ENCODE measurements at places on chromosomes 5 and 9. TPM values are rescaled to one million over a fixed set of nuclear protein-coding genes. Genes with fewer than 3 reads are reported as not detected.
A peak's percentile ranks its signal among the peaks of the same experiment; 100 is the strongest.

Gene GFI1B
- 0.12 TPM for total RNA-seq

Gene CHSY3
- 1.9 TPM for total RNA-seq

Gene SPATA9
- 0.21 TPM for total RNA-seq

Gene ITK
- 1.6 TPM for total RNA-seq

Gene INSYN2B
- 1.1 TPM for total RNA-seq

Gene HAVCR1
- total RNA-seq: 0.21 TPM

Gene F12
- total RNA-seq: 0.27 TPM

DNA sequence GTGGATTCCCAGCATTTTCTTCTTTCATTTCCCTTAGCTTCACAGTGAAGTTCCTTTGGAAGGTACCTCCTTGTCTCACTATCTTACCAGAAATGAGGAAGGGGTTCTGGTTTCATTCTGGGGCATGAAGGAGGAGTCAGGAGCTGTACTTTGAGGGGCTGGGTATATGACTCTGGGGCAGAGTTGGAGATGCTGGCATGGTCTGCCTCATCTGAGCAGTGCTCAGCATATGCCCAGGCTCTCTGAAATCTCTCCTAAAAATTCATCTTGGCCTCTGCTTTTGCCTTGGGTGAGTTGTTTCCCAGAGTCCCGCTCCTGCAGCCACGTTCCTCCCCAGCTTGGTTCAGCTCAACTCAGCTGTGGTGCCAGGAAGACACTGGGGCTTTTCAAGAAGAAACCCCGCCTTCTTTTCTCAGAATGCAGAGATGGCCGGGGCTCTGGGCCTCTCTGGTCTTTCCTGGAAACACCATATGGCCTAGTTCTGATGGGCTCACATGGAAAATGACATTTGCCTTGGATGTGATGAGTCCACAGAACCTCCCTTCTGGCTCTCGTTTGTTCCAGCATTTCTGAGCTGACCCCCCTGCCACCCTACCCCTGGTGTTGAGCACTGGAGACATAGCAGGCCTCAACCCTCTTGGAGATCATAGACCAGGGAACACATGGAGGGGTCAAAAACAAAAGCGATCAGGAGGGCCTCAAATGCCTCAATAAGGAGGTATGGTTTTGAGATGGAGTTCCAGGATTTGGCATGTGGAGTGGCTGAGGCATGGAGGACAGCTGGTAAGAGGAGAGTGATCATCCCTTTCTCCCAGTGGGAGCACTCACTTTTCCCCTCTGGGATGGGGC, 12.0 kb upstream of the TGFBR1 start:
- DNase-seq: no peak

DNA sequence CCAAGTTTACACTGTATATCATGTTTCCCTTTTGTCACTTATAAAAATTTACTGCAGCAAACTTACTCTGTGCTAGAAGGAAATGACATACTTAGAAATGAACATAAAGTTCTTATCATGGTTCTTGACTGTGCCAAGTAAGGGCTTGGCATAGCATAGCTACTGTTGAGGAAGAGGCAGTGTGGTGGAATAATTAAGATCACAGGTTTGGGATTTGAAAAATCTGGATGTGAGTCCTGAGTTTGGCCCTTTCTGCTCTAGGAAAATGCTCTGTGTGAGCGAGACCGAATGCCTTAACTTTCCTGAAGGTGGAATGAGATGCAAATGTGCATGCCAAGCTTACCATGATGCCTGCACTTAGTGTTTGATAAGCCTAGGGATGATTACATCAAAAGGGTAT, 99.5 kb downstream of the INSYN2B start:
- no peak for DNase-seq

- no peak for DNase-seq
These were observed at the start of gene WNK2 for GRCh38 chr9:93183663-93184431. Gene WNK2, plus strand, starts transcription at chr9:93184139. Its CDS starts 791 bp downstream, at chr9:93184930.

DNA sequence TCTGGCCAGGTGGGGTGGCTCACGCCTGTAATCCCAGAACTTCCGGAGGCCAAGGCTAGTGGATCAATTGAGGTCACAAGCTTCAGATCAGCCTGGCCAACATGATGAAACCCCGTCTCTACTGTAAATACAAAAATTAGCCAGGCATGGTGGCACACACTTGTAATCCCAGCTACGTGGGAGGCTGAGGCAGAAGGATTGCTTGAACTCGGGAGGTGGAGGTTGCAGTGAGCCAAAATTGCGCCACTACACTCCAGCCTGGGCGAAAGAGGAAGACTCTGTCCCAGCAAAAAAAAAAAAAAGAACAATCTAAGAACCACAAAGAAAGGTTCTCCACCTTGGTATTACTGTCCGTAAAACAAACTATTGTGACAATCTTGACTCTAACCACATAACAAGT, 9.7 kb downstream of the MYO10 start:
- no peak for DNase-seq

DNA sequence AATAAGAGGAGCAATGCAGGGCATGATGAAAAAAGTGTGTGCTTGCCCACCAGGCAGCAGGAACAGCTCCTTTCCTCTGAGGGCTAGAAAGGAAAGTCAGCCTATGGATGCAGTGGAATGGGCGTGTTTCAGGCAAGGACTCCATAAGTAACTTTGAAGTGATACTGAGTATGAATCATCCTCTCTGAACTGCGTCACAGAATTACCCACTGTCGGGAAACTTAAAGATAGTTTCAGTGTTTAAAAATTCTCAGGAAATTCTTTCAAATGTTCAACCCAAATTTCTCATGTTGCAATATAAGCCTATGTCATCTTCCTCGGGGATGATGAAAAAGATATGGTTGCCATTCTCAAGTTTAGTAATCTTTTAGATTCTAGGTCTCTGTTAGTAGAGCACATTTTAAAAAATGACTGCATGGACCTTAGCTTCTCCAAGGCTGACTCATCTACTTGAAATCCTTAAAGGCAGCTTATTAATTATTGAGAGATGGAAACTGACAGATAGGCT, 27.7 kb downstream of the PTCD2 start:
- no peak for DNase-seq

DNA sequence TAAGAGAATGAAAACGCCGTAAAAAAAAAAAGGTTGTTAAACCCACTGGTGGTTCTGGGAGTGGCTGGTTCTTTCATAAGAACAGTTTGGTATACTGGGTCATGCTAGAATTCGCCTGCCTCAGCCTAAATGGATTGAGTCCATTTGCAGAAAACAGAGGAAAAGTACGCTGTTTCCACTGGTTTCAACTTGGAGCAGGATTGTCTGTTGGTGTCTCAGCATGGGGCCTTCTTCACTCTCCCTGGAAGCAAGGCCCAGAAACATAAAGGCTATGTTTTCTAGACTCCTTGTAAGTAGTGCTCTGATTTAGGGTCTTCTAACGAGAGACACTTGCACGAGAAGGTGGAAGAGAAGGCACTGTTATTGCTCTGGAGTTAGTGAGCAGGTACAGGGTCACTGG, 116.9 kb upstream of the MTAP start:
- DNase-seq: no peak

GRCh38 chr5:27129926-27130325, 91.5 kb upstream of the CDH9 start:
- no peak for DNase-seq

- no peak for DNase-seq
These were observed 232.1 kb downstream of the CSNK1G3 start for GRCh38 chr5:123743990-123744583.

- no peak for DNase-seq
These were observed 203.6 kb upstream of the ADRA1B start for GRCh38 chr5:159712672-159713071.

DNA sequence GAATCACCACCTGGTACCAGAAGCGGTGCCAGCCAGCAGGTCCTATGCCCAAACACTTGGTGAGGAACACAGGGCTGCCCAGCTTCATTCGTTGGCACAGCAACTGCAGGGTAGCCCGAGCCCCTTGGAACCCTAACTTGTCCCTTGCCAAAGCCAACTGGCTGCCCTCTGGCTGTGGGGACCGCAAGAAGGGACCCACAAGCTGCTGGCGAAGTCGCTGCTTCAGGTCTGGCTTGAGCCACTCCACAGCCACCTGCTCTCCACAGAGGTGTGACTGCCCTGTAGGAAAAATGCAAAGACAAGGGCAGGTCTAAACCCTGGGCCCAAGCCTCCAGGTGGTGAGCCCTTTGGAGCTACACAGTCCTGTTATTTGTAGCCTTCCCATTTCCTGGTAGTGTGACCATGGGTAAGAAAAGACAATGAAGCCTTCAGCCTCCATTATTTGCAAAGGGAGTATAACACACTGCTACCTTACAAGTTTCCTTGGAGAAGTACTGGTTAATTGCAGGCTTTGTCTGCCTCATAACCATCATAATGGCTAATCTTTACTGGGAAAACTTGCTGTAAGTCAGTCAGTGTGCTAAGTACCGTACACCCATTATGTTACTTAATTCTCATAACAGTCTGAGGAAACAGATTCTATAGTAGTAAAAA, 1.8 kb downstream of the DND1 start:
- no peak for DNase-seq

GRCh38 chr9:84710701-84711397, 41.3 kb downstream of the NTRK2 start:
- peak; percentile 25 for DNase-seq

DNA sequence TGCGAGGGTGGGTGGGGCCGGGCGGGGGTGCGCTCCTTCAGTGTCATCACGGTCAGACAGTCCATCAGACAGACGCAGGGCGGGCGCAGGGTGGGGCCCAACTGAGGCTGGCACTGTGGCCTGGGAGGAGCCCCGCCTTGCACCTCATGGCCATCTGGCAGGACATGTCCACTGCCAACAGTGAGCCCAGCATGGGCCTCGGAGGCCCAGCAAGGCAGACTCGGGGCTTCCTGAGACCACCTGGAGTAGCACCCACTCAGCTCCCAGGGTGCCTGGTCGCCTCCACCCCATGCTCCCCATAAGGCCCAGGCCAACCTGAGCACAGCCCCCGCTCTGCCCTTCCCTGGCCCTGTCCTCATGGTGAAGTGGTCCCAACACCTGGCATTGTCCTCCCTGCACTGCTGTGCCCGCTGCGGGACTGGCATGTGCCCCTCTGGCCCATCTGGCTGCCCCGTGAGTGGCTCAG, 8.5 kb upstream of the GPSM1 start:
- DNase-seq: no peak

GRCh38 chr9:28215536-28216299, 642.4 kb upstream of the C9orf72 start:
- DNase-seq: no peak

GRCh38 chr9:115369322-115369957, 251.5 kb upstream of the TNC start:
- DNase-seq: peak; percentile 50

DNA sequence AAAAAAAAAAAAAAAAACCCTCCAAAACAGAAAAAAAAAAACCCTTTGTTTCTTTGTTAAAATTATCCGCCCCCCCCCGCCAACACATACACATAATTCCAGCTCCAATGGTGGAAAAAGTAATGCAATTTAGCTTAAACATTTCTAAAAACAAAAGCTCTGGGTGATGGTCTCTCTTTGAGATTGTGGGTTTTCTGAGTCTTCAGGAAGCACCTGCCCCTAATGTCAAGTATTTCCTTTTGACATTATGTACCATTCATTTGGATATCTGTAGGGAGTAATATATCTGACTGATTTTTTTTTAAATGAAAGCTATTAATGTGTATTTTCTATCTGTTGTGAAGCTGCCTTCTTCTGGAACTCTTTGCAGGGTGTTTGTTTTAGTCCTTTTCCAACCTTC, 389.7 kb downstream of the TAF11L14 start:
- DNase-seq: no peak

GRCh38 chr5:81782811-81783210, 31.9 kb upstream of the SSBP2 start:
- DNase-seq: no peak

DNA sequence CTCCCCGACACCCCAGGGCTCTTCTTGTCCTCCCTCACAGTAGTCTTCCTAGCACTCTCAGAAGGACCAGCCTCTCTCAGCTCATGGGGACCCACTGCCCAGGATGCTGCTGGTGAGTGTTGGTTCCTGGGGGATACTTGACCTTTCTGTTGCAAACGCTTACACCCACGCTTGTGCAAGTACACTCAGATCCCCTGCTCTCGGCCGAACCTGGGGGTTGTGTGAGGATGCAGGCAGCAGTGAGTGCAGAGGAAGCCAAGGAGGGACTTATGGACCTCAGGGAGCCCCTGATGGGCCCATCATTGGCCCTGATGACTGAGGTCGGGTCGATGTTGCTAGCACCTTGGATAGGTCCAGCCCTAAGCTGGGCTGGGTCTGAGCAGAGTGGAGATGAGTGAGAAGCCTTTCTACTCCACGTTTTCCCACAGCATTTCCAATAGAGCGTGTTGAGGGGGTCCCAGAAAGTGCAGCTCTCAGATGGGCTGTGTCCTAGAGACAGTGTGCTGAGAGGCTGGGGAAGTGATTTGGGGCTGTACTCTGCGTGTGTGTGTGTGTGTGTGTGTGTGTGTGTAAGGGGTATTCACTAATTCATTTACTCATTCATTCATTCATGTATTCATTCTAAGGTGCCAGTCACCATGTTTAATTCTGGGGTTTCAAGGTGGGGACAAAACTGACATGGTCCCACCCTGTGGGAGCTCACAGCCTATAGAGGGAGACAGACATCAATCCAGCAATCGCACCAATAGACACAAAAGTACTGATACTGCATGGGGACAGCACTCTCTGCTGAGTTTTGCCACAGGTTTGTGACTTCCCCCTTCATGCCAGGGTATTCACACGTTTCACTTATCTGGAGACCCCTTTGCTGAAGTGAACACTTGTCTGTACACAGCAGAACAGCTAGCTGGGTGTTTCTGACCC, 25.2 kb upstream of the PITX1 start:
- DNase-seq: no peak

DNA sequence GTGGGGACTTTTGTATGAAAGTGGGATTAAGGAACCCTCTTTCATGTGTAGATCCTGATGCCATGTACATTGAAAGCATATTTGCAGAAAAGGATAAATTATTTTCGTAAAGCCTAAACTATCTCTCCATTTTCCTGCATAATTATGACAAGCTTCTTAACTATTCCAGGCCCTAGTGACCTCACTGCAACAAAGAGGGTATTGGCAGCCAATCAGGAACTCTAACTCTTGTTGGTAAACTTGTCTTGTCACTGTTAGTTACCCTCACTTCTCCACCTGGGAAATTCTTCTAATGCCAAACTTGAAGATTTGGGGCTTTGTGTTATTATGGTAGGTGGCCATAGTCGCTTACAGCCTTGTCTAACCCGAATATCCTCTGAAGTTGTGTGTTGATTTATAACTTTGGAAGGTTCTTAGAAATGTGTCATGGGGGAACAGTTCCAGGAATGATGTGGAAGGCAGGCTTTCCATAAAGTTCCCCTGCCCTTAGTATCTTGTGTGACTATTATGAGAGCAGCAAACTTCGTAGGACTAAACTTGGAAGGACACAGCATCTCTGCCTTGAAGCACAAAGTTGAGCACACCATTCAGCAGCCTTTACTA, 52.5 kb downstream of the IQGAP2 start:
- no peak for DNase-seq

DNA sequence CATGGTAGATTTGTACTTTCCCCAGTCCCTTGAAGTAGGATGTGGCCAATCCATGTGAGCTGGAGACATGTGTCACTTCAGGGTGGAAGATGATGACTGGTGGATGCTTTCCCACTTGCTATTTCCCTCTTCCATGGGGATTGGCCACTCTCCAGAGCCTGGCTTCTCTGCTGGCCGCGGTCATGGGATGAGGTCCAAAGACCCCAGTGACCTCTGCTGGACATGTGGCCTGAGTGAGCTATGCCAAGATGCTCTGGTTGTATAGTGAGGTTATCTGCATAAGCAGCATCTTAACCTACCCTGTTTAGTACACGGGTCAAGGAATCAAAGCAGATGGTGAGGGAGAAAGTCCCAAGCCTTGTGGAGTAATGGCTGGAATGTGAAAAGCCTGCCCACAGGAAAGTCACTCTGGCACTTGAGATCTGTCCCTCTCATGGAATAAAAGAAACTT, 47.1 kb downstream of the SH3PXD2B start:
- DNase-seq: peak; percentile 45
